ENCODE measurements at places on chromosomes 1 and 21. TPM values are rescaled to one million over a fixed set of nuclear protein-coding genes. Genes with fewer than 3 reads are reported as not detected.

FMN2 gene
- 6.9 TPM for polyA plus RNA-seq

NR1I3 gene
- polyA plus RNA-seq, result not detected

LCE1F gene
- polyA plus RNA-seq, result not detected

FCRL4 gene
- not detected for polyA plus RNA-seq

DCST1 gene
- not detected for polyA plus RNA-seq

LORICRIN gene
- not detected for polyA plus RNA-seq

ZBTB8A gene
- polyA plus RNA-seq, result 5.0 TPM

DNA sequence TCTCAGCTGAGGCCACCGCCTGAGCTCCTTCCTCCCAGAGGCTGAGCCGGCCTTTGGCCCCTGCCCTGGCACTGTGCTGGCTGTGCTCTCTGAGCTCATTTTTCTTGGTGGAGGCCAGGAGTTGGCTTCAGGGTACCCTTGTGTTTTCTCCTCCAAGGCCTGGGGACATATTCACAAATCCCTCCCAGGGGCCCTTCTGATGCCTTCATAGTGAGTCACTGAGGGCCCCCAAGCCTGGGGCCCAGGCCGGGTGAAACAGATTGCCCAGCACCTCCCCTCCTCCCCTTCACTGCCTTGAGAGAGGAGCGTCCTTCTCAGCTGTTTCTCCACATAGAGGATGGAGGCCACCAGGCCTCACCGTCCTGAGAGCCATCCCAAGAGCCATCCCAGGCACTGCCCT lies 105.8 kb downstream of the SIK1 start:
- DNase-seq, result no peak

DNA sequence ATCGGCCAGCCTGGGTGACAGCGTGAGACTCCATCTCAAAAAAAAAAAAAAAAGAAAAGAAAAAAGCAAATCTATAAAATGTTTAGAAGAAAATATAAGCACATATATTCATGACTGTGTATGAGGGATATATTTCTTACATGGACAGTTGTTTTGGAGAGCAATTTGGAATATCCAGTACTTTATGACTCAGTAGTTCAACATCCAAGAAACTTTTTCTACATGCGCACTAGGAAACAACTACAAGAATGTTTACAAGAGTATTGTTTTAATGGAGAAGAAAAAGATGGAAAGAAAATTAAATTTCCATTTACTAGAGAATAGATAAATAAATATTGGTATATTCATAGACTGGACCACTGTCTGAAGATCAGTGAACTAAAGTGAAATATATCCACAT lies 77.5 kb downstream of the MAST2 start:
- DNase-seq, result no peak

GRCh38 chr1:96698342-96698983 lies 23.1 kb upstream of the PTBP2 start:
- no peak for DNase-seq

DNA sequence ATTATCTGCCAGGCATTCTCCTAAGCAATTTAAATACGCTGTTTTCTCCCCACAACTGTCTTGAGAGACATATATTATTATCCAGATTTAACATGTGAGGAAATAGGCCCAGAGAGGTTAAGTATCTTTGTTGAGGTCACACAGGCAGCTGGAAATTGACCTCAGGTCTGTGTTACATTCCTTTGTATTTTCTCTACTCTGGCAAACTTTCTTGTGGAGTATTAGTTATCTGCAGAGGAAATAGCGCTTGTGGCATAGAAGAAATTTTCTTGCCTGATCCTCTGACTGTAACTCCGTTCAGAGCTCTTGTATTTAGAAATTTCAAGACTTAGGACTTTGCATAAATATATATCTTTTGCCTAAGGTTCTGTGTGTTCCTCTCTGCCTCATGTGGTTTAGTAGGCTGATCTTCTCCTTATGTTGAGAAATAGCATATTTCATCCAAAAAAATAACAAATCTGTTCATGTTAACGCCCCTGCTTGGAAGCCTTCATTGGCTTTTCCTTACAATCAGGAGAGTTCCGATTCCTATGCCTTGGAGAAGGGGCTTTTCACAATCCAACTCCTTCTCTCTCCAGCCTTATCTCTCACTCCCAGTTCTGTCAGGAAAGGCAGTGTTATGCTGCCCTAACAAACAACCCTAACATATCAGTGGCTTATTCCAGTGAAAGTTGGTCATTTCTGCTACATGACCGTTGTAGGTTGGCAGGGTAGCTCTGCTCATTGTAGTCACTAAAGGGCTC lies 2.5 kb upstream of the JUN start:
- DNase-seq, result no peak

GRCh38 chr1:242651817-242652216 lies 127.3 kb upstream of the PLD5 start:
- DNase-seq, result no peak

GRCh38 chr1:26153966-26154532 lies 4.8 kb upstream of the FAM110D start:
- no peak for DNase-seq

DNA sequence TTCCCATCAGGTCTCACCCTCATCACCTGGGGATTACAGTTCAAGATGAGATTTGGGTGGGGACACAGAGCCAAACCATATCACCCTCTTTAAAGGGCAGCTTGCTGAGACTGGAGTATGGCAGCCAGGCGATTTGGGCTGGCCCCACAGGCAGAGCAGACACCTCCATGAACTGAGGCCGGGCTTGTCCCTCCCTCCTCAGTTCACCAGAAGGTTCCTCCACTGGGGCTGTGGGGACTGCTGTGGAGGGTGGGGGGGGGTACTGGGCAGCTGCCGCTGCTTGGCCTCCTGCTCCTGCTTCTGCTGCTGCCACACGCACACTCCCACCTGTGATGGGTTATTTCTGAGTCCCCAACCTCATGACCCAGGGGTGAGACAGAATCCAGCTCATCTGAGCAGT lies 53.9 kb upstream of the PDE9A start:
- no peak for DNase-seq

- no peak for DNase-seq
These were observed 233.3 kb upstream of the COA6 start for GRCh38 chr1:234139966-234140365.

GRCh38 chr1:201761871-201762270 lies 67.1 kb upstream of the IPO9 start:
- no peak for DNase-seq

- no peak for DNase-seq
These were observed 1015.4 kb downstream of the AMY1C start for GRCh38 chr1:104765085-104765484.

GRCh38 chr1:154344977-154345837 lies 19.9 kb downstream of the ATP8B2 start:
- no peak for DNase-seq

GRCh38 chr1:20727746-20728316 lies 4.7 kb downstream of the SH2D5 start:
- DNase-seq, result no peak

GRCh38 chr1:206012086-206012859 lies 9.1 kb upstream of the RAB7B start:
- no peak for DNase-seq

GRCh38 chr21:44360159-44360558 lies 6.7 kb downstream of the TRPM2 start:
- DNase-seq, result no peak

All from AG04450 (cell line).